ENCODE measurements at places on chromosomes 16 and 17.

GRCh38 chr16:77433146-77433545, 1.7 kb downstream of the ADAMTS18 start:
- no peaks in the 10 kb centered on the region for H3K27me3 ChIP-seq
- H3K4me1 ChIP-seq, result no peaks in the 10 kb centered on the region
- H3K4me3 ChIP-seq, result no peak overlapping the region

DNA sequence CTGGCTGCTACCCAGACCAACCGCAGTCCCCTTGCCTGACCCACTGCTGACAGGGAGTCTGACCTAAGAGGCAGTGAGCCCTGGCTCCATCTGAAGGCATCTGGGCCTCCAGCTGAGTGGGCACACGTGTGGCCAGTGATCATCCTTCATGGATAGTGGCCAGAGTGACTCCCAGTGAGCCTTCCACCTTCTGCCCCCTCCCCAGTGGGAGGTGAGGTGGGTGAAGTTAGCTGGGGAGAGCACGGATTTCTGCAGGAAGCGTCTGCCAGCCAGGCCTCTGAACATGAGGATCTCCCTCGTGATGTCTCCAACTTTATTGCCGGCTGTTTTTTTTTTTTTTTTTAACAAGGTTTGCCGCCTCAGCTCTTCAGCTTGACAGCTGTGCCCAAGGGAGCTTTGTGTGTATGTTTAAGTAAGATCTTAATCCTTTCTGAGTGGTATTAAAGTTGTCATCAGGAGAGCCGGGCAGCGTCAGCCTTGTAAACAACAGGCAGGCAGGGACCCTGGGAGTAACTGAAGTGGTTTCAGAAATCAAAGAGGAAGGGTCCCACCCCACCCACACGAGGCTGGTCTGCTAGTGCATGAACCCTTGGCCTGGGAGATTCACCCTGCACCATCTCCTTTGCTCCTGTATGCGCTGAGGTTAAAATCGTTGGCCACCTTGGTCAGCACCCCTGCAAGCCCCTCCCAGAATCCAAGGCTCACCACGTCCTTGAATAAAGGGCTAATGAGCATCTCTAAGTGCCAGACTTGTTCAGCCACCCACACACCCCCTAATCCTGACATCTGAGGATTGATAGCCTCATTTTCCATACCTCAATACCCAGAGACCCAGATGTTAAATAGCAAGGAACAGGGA, 33.3 kb downstream of the RHBDL3 start:
- no peak overlapping the region for H3K4me3 ChIP-seq
- DNase-seq, result no peak
- H3K27ac ChIP-seq, result no peak overlapping the region
- H3K27me3 ChIP-seq, result no peaks in the 10 kb centered on the region

GRCh38 chr16:89138843-89139520, 32.6 kb upstream of the CDH15 start:
- DNase-seq, result no peak
- H3K4me1 ChIP-seq, result no peaks in the 10 kb centered on the region
- H3K27ac ChIP-seq, result no peak overlapping the region

DNA sequence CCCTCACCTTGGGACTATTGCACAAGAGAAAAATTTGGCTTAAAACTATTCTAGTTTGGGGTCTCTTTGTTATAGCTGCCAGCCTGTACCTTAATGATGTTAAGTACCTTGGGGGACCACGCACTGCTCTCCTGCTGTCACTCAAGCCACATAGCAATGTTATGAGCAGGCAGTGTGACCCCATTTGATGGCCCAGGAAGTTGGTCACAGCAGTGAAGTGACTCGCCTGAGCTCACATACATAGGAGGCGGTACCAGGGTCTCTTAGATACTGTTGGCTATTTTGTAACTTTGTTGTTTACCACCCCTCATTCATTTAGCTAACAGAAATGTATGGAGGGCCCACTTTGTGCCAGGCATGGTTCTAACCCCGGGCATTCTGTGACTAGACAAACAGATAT, 16.4 kb downstream of the KCNG4 start:
- peaks cover 10% of the 10 kb centered on the region for H3K27me3 ChIP-seq
- DNase-seq, result no peak
- no peaks in the 10 kb centered on the region for H3K4me1 ChIP-seq

DNA sequence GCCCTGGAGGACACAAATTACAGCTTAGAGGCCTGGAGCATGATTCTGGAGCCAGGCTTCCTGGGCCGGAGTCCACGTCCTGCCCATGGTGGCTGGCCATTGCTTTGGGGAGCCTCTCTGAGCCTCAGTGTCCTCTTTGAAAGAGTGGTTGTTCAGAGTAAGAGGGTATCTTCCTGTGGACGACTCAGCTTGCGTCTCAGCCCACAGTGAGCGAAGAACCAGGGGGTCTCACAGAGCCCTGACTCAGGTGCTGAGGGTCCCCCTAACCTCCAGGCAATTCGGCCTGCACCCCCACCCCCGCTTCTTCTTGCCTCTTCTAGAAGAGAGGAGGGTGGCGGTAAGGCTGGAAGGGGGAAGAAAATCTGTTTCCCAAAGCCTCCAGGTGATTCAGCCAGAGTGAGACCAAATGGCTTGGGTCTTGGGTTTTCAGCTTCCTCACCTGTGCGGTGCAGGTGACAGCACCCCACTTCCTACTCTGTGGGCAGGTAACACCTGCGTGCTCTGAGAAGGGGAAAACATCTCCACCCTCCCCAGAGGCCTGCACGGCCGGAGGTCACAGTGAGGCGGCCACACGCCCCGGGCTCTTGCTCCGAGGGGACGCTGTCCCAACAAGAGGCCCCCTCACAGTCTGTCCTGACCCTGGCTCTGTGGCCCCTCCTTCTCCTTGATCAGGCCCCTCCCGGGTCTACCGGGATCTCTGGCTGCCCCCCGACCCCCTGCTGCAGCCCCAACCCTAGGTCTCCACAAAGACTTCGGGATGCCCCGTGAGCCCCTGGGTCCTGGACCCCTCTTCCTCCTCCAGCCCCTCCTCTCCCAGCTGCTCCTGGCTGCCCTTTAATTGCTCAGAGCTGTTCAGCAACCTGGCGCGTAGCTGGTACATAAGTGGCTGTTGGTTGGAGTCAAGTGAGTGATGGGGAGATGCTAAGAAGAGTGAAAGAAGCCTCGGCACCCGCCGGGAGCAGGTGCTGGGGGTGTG, 119.2 kb downstream of the METRNL start:
- H3K36me3 ChIP-seq, result no peaks in the 10 kb centered on the region
- peak overlapping the region; percentile 90 for H3K27ac ChIP-seq
- no peak for DNase-seq
- peak overlapping the region; percentile 51 for H3K4me3 ChIP-seq
- peaks cover 39% of the 10 kb centered on the region for H3K4me1 ChIP-seq

DNA sequence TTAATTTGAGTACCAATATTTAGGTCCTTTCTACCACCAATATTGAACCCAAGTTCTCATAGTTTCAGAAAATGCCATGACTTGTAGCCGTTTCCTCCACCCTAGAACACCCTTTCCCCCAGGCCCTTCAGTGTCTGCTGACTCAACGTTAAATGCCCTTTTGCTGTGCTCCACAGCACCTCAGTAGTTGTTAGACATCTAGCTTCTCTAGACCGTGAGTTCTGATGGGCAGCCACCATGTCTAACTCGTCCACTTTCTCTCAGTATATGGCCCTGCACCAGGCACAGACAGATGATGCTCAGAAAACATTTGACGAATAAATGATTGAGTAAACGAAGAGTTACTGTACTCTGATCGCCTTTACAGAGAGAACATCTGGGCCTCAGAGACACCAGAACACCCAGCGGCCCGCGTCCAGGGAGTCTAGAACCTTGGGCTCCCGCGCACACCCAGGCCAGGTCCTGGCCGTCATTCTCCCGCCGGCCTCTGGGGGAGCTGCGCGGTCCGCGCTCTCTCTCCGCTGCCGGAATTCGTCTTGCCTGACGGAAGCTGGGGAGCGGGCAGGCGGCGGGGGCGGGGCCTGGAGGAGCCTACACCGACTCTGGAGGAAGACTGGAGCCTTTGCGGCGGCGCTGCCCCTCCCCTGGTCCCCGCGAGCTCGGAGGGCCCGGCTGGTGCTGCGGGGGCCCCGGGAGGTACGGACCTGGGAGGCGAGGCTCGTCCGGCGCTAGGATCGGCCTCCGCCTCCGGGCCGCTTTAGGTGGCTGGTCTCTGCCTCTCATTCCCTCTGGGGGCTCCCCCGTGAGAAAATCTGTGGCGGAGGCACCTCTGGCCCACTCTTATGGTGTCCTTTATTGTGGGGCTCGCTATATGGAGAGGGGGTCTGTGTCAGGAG, at the start of gene NKIRAS2:
NKIRAS2 (plus strand) TSS at position 582 of the 896 bp plus-strand sequence. CDS start 1,488 bp downstream, outside the sequence.
- DNase-seq, result peak; percentile 95
- no peaks in the 10 kb centered on the region for H3K27me3 ChIP-seq
- peaks cover 54% of the 10 kb centered on the region for H3K4me1 ChIP-seq
- H3K36me3 ChIP-seq, result peaks cover 21% of the 10 kb centered on the region

- H3K36me3 ChIP-seq, result no peaks in the 10 kb centered on the region
- no peaks in the 10 kb centered on the region for H3K27me3 ChIP-seq
- DNase-seq, result no peak
- H3K27ac ChIP-seq, result no peak overlapping the region
- no peaks in the 10 kb centered on the region for H3K4me1 ChIP-seq
Observed at GRCh38 chr16:30838876-30839471, 52.0 kb upstream of the ZNF629 start.

GRCh38 chr16:86505185-86505898, 5.0 kb upstream of the FOXF1 start:
- peaks cover 31% of the 10 kb centered on the region for H3K27me3 ChIP-seq
- H3K4me1 ChIP-seq, result no peaks in the 10 kb centered on the region
- no peak overlapping the region for H3K27ac ChIP-seq
- H3K36me3 ChIP-seq, result no peaks in the 10 kb centered on the region

Data from CD8-positive, alpha-beta memory T cell (primary cell).